ENCODE measurements at places on chromosomes 16 and 17.

DNA sequence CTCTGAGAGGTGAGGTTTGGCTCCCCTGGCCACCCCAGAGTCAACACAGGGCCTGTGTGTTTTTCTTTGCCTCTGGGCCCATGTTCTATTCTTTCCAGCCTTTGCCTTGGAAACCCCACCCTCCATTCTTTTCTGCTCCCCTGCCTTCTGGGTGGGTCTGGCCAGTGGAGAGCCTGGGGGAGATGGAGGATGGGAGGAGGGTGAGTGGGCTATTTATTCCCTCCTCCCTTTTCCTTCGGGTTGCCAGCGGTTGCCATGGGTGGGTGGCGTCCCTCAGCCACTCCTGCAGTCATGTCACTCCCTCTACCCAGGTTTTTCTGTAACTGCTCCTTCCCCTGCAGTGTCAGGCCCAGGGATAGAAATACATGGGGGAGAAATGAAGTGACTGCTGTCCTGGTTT is 15.5 kb downstream of the CMIP start:
- DNase-seq = no peak

- DNase-seq = no peak
Measured at GRCh38 chr16:87198328-87198832, 118.8 kb downstream of the C16orf95 start.

DNA sequence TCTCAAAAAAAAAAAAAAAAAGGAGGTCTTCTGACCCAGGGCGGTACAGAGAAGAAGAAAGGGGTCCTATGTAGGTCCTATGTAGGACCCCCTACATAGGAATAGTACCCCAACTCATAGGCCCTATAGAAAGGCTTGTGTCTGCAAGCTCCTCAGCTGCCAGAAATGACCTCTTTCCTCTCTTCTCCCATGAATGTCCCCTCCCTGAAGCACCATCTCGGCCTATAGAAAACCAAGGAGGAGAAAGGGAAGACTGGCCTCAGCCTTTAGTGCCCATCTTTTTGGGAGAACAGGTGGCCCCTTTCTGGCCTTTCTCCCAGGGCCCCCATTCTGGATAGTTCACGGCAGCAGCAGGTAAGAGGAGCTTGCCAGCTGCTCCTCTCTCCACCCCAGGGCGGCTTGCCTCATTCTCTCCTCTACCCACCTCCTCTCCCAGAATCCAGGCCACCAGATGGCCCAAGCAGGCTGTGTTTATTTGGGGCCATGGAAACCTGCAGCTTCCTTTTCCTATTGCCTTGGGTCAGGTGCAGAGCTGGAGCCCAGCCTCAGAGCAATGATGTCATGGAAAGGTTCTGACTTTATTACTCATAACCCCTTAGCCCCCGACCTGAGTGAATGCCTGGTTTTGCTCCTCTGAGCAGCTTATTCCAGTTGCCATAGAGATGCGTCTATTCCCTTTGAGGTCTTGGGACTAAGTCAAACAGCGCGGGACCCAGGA is 1.6 kb upstream of the MRPL58 start:
- DNase-seq = no peak

DNA sequence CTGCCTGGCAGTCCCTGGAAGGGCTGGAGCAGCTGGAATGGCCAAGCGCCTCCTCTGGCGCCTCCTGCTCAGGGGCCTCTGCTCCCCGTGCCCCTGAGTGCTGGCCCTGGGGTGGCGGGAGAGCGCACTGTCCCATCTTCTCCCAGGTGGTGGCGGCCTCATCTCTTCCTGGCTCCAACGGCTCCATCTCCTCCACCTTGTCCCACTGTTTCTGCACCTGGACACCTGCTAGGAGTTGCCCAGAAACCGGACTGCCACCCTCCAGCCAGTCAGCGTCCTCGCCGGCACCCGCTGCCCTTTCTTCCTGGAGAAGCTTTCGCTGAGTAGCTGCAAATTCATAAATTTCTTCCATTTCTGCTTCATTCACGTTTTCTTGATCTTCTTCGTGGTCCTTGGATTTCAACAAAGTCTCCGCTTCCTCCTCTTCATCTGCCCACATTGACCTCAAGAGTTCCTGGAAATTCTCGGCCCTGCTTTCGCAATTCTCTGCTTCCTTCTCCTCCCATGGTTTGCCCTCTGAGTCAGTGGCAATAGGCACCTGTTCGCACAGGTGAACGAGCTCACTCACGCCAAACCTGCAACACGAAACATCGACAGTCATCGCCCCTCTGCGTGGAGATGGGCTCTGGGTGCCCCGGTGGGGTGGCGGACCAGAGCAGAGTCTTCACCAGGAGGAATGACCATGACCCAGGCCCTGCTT is 13.7 kb upstream of the NLRC3 start:
- no peak for DNase-seq

DNA sequence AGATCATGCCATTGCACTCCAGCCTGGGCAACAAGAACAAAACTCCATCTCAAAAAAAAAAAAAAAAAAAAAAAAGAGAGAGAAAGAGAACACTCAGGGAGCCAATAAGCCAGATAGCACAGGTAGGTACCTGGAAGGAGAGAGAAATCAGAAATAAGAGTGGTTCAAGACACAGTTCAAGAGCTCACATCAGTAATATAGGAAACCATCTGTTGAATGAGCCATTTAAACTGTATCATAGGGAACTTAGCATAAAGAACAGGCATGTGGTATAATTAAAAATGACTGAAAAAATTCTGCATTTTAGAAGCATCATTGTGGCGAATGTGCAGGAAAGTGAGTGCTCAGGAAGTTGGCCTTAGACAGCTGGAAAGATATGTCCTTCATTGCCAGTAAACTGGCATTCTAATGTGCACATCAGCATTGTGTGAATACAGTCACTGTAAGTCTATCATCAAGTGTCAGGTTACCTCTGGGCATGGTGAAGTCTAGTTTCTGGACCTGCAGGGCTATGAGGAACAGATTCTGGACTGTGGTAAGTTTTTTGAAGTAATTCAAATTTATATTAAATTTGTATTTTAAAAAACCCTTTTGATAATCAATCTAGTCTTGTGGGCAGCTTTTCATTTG is 20.4 kb downstream of the KRT12 start:
- no peak for DNase-seq

DNA sequence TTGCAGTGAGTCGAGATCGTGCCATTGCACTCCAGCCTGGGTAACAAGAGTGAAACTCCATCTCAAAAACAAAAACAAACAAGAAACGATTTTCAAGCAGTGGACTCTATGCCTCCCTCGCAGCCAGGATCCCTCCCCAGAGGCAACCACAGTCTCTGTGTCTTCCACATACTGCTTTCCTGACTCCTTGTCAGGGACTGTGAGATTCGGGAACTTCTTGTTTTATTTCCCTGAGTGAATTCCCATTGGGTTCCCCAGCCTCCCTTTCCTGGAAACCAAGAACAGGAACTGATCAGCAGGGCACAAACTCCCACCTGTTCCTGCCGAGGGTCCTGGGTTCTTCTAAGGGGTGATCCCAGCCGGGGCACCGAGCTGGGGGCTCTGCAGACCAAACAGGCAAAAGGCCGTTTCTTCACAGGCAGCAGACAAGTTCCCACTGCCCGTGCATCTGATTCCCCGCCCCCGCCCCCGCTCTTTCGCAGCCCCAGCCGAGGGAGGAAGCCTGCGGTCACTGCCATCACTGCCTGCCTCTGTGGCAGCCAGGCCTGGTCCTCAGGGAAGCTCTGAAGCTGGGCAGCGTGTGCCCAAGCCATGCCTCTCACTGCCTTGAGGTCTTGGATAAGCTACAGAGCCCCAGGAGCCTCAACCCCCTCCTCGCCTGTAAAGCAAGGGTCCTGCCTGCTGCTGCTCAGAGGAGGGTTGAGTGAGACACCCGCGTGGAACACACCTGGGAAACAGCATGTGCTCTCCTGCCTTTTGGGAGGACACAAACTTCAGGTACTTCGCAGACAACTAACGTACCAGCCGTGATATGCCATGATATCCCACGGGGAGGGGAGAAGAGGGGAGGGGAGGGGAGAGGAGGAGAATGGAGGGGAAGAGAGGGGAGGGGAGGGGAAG is 5.5 kb upstream of the PIEZO1 start:
- peak; percentile 51 for DNase-seq

- DNase-seq = no peak
Measured at GRCh38 chr17:55405600-55405999, 16.0 kb downstream of the MMD start.

- DNase-seq = no peak
Measured at GRCh38 chr16:7233975-7234374, 98.7 kb upstream of the RBFOX1 start.

DNA sequence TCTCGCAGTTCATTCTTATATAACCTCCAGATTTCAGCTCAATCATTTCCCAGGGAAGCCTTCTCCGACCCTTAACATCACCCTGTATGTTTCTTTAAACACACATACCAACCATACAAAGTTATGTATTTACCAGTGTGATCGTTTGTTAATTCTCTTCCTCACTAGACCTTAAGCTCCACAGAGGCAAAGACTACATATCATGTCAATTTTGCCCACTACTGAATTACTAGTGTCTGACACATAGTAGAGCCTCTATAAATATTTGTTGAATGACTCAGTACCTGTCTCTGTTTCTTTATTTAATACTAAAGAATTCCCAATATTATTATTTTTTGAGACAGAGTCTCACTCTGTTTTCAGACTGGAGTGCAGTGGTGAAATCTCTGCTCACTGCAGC is 137.2 kb downstream of the SHISA9 start:
- no peak for DNase-seq

DNA sequence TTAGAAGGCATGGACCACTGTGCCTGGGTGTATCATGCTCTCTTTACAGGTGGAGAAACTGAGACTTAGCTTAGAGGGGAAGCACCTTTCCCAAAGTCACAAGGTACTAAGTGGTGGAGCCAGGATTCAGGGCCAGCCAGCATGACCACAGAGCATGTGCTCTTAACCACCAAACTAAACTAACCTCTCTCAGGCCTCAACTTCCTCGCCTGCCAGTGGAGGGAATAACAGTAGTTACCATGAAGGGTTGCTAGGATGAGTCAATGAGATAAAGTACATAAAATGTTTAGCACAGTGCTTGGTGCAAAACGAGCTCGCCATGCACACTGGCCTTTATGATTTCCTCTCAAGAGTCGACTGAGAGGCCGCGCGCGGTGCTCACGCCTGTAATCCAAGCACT is 6.4 kb upstream of the MYO1C start:
- no peak for DNase-seq

DNA sequence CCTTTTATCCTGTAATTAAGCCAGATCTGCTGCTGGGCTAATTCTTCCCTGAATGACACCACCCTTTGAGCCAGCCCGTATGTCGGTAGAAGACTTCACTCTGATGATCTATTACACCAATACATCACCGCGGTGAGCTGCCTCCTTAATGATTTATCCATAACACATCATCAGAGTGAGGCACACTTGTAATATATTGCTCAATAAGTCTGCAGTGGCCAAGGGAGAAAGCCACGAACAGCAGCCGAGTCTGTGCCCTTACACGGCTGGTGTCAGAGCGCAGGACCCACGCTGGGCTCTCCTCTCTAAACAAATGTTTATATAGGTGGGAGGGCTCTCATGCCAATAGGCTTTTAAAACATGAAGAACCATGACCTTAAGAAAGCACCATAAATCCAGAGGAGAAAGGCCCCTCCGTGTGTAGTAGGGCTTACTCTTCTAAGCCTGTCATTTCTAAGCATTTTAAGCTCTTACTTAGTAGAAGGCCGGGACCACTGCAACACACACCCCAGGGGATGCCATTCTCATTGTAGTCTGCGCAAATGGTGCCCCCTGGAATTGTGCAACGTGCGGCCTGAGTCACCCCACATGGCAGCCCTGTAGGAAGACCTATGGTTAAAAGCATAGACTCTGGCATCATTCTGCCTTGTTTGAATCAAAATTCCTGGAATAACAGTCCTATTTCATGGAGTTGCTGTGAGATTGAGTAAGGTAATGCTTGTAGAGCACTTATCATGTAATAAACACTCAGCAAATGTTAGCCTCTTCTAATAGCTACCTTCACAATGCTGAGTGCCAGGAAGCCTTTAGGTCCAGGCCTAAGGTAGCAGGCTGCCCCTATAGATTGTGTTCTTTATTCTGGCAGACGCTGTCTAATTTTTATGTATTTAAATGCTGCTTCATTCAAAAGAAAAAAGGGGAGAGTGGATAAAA is 26.1 kb downstream of the MRPS23 start:
- DNase-seq = no peak

GRCh38 chr17:17479209-17479608 is 2.4 kb downstream of the MED9 start:
- no peak for DNase-seq

DNA sequence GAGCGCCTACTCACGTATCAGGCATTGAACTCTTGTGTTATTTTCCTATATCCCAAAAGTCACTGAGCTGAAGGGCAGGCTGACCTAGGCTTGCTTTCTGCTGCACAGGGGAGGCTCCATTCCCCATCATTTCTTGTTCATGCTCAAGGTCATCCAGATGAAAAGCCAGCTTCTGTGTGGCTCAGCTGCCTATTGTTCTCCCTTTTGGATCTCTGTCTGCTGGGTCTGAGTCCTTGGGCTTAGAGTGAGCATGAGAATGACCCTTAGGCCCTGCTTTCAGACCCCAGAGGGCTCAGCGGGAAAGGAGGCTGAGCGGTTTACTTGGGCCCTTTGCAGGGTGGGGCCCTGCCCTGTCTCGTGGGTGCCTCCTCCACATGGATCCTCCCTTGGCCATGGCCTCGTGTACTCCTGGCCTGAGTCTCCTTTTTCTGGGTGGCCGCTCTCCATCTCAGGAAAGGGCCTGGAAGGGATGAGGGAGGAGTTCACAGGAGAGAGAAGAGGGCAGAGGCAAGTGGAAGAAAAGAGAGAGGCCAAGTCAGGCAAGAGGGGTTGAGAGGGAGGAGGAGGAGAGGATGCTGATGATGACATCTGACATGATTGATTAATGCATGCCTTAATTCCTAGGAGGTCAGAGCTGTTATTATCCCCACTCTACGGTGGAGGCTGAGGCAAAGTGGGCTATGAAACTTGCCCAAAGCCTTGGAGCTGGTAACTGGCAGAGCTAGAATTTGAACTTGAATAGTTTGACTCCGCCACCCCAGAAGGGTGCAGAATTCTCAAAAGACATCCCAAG is 19.8 kb upstream of the MAP3K14 start:
- no peak for DNase-seq

- DNase-seq = no peak
Measured at GRCh38 chr17:77909236-77909635, 49.3 kb upstream of the TNRC6C start.

- no peak for DNase-seq
Measured at GRCh38 chr16:89377453-89377848, 112.9 kb downstream of the ANKRD11 start.

DNA sequence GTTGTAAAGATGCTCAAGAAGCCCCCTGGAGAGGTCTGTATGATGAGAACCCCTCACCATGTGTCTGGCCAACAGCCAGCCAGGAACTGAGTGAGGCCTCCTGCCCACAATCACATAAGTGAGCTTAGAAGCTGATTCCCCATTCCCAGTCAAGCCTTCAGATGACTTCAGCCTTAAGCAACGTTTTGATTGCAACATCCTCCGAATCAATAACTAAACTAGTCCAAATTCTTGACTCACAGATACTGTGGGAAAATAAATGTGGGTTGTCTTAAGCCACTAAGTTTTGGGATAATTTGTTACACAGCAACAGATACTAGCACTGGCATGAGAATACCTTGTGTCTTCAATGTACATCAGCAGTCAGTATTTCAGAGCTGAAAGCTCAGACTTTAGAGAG is 54.5 kb upstream of the HS3ST4 start:
- no peak for DNase-seq

- no peak for DNase-seq
Measured at GRCh38 chr16:65392806-65393565, 271.1 kb upstream of the CDH11 start.
